Fibroblast of skin of left quadriceps (primary cell): ENCODE measurements at places on chromosomes 2 and 18.

- DNase-seq, result peak; percentile 55
These were observed 420.2 kb upstream of the CHST9 start for GRCh38 chr18:27605107-27605834.

DNA sequence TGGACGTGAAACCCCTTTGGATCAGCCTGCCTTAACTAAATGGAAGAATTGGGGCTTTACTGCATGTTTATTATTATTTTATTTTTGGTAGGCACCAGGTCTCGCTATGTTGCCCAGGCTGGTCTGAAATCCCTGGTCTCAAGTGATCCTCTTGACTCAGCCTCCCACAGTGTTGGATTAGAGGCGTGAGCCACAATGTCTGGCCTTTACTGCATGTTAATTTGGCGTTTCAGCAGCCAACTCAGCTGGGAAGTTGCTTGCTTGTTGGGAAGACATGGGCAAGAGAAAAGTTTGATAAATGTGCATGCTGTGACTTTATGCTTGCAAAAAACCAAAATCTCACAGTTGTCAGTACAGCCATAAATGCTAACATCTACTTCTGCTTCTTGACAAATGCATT lies 105.1 kb downstream of the FMNL2 start:
- no peak for DNase-seq

- no peak for DNase-seq
These were observed 21.7 kb downstream of the INHBB start for GRCh38 chr2:120367649-120368048.

- DNase-seq, result no peak
These were observed 6.5 kb downstream of the RNF103 start for GRCh38 chr2:86617153-86617552.

DNA sequence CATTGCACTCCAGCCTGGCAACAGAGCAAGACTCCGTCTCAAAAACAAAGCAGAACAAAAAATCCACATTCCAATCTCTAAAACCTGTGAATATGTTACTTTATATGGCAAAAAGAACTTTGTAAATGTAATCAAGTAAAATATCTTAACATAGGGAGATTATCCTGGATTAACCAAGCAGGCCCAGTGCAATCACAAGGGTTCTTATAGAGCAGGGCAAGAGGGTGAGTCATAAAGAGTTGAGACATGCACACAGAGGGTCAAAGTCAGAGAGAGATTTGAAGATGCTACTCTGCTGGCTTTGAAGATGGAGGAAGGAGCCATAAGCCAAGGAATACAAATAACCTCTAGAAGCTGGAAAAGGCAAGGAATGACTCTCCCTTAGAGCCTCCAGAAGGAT lies 60.9 kb upstream of the SLC9A2 start:
- DNase-seq, result no peak

- no peak for DNase-seq
These were observed 31.8 kb downstream of the TDRD15 start for GRCh38 chr2:21155365-21156136.
